Stimulated activated CD4-positive, alpha-beta T cell treated with anti-CD3 and anti-CD28 coated beads, Interleukin-15, amount 100 ng/mL, for 1 hour (primary cell): ENCODE measurements at places on chromosomes 3 and 15.

GRCh38 chr3:142040941-142041491 is 108.3 kb downstream of the TFDP2 start:
- no peak for DNase-seq

DNA sequence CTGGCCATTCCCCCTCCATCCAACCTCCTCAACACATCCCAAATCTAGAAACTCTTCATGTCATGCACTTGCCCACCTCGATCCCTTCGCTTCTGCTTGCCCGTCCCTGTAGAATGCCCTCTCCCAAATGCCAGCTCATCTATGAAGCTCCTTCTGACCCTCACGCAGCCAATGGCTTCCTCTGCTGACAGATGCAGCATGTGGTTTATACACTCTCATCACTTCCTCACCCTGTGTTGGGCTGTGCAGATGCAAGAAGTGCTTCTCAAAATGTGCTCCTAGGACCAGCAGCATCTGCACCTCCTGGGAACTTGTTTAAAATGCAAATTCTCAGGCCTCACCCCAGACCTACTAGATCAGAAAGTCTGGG is 51.7 kb downstream of the SEMA5B start:
- DNase-seq: no peak

DNA sequence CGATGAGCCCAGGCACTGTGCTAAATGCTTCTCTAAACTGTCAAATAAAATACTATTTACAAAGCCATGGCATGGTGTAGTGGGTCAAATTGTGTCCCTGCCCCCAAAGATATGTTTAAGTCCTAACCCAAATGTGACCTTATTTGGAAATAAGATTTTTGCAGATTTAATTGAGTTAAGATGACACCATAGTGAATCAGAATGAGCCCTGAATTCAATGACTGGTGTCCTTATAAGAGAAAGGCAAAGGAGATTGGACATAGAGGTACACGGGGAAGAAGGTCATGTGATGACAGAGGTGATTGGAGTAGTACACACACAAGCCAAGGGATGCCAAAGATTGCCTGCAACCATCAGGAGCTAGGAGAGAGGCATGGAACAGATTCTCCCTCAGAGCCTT is 121.6 kb upstream of the VEPH1 start:
- no peak for DNase-seq

- no peak for DNase-seq
Observed at GRCh38 chr3:30259730-30260129, 346.7 kb upstream of the TGFBR2 start.

DNA sequence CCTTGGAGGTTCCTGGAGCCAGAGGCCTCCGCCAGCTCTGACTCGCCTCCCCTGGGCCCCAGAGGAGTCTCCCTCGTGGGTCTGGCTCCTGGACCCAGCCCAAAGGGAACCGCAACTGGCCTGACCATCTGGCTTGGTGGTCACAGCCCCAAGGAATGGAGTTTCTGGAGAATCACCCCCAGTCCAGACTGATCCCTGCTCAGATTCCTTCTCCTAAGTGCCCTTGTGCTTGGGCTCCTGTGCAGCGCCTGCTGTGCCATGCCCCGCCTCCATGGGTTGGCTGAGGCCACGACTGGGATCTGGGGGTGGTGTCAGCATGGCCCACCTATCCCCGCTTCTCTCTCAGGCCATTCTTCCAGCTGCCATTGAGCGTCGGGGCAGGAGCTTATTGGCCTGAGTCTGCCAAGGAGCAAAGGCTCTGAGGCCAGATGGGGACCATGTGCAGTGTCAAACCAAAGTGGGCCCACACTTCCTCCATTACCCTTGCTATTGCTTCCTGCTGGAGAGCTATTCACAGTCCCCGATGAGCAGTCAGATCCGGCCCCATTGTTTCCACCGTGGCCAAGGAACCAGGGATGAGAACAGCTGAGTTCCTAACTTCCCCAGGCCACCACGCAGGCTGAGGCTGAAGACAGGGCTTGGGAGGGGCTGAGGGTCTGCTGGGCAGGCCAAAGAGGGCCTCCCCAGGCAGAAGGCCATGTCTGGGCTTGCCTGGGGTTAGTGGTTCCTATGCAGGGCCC is 19.0 kb downstream of the CSPG4 start:
- no peak for DNase-seq

DNA sequence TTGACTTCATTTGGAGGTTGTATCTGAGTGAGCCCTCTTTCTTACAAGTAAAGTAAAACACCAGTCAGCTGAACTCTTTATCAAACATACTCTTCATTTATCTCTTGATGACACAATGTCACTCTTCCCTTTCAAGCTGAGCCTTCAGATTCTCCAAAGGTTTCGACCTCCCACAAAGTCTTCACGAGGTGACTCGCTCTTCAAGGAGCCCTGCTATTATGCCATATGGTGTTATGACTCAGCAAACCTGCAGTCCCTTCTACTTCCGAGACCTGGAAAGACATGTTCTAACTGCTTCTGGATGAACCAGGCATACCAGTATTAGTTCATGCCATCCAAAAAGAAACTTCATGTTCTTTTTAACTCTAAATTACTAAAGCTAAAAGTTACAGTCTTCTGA is 23.1 kb downstream of the AADAC start:
- no peak for DNase-seq

DNA sequence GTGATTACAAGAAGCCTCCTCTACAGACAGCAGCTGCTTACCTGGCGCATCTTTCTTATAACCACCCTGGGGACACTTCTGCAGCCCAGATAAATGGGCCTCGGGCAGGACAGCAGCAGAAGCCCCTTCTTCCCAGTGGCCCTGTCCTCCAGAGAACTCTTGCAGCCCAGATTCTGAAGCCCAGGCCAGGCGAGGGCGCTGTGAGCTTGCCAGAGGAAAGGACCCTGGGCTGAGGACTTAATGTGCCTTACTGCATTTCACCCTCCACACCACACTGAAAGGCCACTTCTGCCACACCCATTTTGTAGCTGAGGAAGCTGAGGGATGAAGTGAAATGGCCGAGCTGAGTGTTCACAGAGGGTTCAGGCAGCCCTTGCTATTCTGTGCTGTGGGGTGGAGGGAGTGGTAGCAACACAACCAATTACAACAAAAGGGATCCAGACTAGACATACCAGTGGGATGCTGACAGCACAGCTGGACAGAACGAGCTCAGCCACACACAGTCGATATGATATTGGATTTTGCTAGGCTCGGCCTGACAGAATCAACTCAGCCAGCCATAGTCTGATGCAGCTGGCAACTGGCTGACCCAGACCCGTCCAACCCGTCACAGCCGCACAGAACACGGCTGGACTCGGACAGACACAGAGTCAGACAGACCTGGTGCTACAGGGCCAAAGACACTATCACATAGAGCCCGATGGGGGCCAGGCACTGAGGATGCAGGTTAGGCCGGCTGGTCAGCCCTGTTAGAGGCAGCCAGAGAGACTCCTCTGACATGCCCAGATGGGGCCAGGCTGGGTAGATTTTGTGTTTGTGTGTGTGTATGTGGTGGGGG is 7.3 kb downstream of the ACOX2 start:
- no peak for DNase-seq
